MV-4-11 (cell line): ENCODE measurements at places on chromosomes 6 and 20.

DNA sequence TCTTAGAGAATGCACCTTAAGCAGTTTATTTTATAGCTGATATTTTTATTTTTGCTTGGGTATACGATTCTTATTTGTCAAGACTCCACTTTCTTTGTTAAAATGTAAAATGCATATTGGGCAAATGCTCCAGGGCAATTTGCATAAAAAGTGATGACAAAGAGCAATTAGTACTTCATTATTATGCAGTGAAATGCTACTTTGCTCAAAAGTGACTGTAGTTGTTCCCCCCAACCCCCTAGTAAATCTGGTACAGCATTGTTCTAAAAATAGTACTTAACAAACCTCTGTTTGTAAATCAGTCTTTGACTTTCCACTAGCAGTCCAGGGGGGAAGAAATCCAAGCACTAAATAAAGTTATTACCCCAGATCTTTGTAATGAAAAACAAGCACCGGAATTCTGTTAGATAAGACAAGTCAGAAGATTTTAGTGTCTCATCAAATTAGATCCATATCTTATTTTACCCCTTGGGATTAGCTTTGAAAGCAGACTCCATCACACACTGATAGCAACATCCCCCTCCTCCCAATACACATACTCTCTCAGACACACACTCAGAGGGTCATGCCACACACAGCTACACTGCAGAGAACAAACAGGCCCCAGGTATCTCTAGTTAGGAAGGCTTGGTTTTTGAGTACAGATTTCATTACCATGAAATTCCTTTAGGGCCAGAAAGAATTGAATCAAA, 32.9 kb upstream of the BACH2 start:
- DNase-seq, result no peak

- DNase-seq, result no peak
These were observed 3.5 kb upstream of the ACAT2 start for GRCh38 chr6:159758031-159759001.

- DNase-seq, result no peak
These were observed 53.1 kb downstream of the IL20RA start for GRCh38 chr6:136991646-136992045.

GRCh38 chr6:43033496-43034189, 12.2 kb downstream of the RRP36 start:
- DNase-seq, result no peak

DNA sequence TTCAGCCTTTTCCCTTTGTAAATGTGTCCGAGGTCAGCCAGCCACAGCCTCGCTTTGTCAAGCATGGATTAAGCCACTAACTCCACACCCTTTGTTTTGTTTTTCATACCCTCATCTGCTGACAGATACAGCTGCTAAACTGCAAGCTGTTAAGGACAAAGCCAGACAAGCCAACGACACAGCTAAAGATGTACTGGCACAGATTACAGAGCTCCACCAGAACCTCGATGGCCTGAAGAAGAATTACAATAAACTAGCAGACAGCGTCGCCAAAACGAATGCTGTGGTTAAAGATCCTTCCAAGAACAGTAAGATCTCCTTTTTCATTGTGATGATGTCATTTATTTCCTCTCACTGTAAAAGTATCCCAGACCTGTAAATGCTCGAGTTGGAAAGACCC, 269.3 kb downstream of the ARHGAP18 start:
- no peak for DNase-seq
